ENCODE measurements at places on chromosomes 13 and 19.

GRCh38 chr13:23500849-23501248 lies 67.3 kb upstream of the SACS start:
- DNase-seq: no peak

DNA sequence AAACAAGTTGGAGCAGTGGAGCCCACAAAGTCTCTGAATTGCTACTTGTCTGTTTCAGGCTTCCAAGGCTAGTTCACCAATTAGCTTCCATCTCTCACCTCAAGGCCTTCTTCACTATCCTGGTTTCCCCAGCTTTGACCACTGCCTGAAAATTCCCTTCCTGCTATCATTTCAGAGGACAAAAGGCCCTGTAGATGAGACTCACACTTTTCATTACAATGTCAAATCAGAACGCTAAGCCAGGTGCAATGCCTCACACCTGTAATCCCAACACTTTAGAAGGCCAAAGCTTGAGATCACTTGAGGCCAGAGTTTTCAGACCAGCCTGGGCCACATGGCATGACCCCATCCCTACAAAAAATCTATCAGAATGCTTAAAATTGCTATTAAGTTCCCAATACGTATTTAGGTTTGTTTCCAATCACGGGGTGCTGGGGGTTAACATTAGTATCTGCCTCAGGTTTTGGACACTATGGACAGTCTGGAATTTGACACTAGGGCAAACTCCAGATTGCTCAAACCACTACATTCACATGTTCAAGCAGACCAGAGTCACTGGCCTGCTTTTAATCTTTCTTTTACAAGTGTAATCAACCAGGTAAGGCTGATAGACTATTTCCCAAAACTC lies 5.5 kb downstream of the TPT1 start:
- no peak for DNase-seq

GRCh38 chr19:47271949-47272348 lies 2.7 kb upstream of the INAFM1 start:
- no peak for DNase-seq

GRCh38 chr19:41746593-41747227 lies 8.6 kb upstream of the CEACAM6 start:
- DNase-seq: peak; percentile 22

GRCh38 chr13:71798707-71799106 lies 68.3 kb downstream of the DACH1 start:
- no peak for DNase-seq

- no peak for DNase-seq
These were observed 2412.4 kb downstream of the PCDH9 start for GRCh38 chr13:64817691-64818090.
